Naive thymus-derived CD4-positive, alpha-beta T cell (primary cell): ENCODE measurements at places on chromosomes 7 and 10. TPM values are rescaled to one million over a fixed set of nuclear protein-coding genes. Genes with fewer than 3 reads are reported as not detected.
A peak's percentile ranks its signal among the peaks of the same experiment; 100 is the strongest.

The CFTR gene
- not detected for total RNA-seq

The PDE1C gene
- not detected for total RNA-seq

The NANOS1 gene
- total RNA-seq = 0.19 TPM

The IMPDH1 gene
- 40.0 TPM for total RNA-seq

The AEBP1 gene
- total RNA-seq = 33.1 TPM

The C10orf105 gene
- total RNA-seq = 1.0 TPM

The PRPS1L1 gene
- not detected for total RNA-seq

The ENO4 gene
- not detected for total RNA-seq

The RELN gene
- not detected for total RNA-seq

The ECHDC3 gene
- not detected for total RNA-seq

The FANK1 gene
- 0.35 TPM for total RNA-seq

The STAMBPL1 gene
- total RNA-seq = 39.3 TPM

The SPDYE3 gene
- not detected for total RNA-seq

The CRTAC1 gene
- not detected for total RNA-seq

The TEX47 gene
- total RNA-seq = not detected in 2 replicates

The BMPER gene
- not detected in 2 replicates for total RNA-seq

DNA sequence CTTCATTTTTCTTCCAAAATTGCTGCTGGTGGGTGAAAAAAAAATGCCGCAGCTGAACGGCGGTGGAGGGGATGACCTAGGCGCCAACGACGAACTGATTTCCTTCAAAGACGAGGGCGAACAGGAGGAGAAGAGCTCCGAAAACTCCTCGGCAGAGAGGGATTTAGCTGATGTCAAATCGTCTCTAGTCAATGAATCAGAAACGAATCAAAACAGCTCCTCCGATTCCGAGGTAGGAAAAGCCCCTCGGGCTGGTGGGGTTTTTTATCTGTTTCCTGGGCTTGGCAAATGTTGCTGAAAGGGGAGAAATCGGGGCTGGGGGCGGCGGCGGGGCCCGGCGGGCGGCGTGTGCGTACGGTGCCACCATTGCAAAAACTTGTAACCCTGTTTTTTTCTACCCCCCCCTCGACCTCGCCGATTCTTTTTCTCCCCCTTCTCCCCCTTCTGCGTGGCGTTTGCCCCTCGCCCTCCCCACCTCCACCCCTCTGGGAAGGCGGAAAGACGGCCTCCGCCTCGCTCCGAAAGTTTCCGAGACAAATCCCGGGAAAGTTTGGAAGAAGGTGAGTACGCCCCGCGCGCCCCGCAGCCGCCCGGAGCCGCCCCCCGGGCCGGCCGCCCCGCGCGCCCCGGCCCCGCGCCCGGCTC, 789 bp downstream of the TCF7L2 start:
- peak; percentile 30 for DNase-seq

- peak; percentile 32 for DNase-seq
These were observed 134.5 kb downstream of the NRBF2 start for GRCh38 chr10:63267414-63268148.

GRCh38 chr10:14476641-14477407, 146.1 kb upstream of the FRMD4A start:
- DNase-seq = no peak

GRCh38 chr7:26910221-26910620, 45.8 kb upstream of the SKAP2 start:
- DNase-seq = no peak

DNA sequence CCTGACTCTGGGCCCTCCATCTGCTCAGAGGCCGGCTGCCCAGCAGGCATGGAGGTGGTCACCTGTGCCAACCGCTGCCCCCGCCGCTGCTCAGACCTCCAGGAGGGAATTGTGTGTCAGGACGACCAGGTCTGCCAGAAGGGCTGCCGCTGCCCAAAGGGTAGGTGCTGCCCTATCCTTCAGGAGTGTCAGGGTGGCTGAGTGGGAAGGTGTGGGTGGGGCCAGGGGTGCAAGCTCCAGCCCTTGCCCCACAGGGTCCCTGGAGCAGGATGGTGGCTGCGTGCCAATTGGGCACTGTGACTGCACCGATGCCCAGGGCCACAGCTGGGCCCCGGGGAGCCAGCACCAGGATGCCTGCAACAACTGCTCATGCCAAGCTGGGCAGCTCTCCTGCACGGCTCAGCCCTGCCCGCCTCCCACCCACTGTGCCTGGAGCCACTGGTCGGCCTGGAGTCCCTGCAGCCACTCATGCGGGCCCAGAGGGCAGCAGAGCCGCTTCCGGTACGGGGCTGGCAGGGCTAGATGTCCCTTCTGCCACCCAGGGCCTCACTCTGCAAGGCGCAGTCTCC, 17.5 kb upstream of the ZNF862 start:
- no peak for DNase-seq

GRCh38 chr10:32244011-32244410, 102.9 kb downstream of the EPC1 start:
- no peak for DNase-seq

DNA sequence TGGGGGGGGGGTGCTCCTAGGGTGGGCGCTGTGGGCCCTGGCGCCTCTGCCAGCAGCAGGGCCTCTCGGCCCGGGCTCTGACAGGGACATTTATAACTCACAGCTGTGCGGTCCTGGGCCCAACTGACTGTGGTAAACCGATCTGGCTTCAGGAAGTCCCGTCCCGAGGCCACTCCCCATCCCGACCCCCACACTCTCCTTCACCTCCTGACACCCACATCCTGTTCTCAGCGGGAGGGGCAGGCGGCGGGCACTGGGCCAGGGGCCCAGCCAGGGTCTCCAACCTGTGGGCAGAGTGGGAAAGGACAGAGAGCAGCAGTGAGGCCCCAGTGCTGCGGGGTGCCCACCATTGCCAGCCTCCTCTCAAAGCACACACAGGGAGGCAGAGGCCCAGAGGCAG, 69.1 kb downstream of the ZMIZ1 start:
- no peak for DNase-seq

- no peak for DNase-seq
These were observed 27.5 kb downstream of the AP3M1 start for GRCh38 chr10:74123081-74123480.

- DNase-seq = no peak
These were observed 21.2 kb upstream of the PRKAG2 start for GRCh38 chr7:151897951-151898686.

GRCh38 chr10:61039868-61040267, 95.9 kb upstream of the RHOBTB1 start:
- DNase-seq = no peak

- DNase-seq = no peak
These were observed 266.0 kb downstream of the BBS9 start for GRCh38 chr7:33395340-33395739.

DNA sequence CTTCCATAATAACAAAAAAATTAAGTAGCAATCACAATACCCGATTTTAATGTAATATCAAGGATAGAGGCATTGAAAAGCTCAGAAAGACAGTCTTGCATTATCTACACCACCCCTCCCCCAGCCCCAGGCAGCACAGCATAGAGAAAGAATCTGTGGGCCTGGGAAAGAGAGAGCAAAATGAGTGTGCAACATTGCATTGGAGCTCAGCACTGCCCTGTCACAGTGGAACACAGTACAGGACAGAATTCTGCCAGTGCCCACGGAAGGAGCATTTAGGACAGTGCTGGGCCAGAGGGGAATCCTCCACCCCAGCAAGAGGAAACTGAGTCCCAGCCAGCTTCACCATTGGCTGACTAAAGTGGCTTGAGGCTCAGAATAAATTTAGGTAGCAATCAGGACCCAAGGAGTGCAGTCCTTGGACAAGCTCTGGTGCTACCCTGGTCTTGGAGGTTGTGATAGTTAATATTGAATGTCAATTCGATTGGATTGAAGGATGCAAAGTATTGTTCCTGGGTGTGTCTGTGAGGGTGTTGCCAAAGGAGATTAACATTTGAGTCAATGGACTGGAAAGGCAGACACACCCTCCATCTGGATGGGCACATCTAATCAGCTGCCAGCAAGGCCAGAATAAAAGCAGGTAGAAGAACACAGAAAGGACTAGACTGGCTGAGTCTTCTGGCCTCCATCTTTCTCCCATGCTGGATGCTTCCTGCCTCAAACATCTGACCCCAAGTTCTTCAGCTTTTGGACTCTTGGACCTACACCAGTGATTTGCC, 234.4 kb downstream of the ANK3 start:
- no peak for DNase-seq

DNA sequence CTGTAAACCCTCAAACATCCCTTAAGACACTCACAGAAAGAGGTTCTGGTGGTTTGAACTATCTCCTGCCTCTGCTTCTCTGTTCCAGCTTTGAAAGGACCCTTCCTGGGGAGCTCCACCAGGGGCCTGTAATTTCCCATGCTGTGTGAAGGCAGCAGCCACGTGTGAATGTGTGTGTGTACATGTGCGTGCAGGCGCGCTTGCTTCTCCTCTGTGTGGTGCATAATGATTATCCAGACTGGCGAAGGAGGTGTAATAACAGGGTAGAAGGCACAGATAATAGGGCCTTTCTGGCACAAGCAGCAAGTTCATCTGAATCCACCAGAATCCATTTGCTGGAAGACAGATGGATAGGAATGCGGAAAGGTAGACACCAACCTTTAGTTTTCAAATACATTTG, 466.5 kb downstream of the GRID1 start:
- no peak for DNase-seq

GRCh38 chr10:17116193-17116592, 13.4 kb downstream of the CUBN start:
- DNase-seq = no peak

DNA sequence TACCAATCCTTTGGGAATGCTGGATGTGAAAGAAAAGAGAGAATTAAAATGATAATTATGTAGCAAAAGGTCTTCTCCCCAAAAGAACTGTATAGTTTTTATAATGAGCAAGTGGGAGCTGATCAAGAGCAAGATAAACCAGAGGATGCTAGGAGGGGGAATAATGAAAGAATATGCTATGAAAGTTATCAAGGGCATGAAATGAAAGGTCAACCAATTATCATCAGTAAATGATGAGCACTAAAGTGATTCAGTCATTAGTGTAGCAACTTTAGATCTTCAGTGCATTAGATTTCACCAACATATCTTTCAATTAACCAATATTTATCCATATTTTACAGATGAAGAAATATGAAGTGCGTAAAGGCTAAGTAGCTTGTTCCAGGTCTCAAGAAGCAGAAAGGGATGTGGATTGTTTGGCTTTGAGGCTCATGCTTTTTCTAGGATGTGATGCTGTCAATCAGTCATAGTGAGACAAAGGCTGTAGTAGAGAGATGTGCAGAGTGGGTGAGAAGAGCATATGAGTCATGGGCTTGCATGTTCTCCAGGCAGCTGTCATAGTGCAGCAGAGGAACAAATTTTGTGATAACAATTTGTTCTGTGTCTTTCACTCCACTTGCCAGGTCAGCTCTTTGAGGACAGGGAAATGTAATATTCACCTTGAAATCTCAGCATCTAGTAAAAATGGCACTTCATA, 5.7 kb upstream of the OR2F2 start:
- DNase-seq = no peak

GRCh38 chr10:69504576-69505250, 53.4 kb downstream of the TSPAN15 start:
- no peak for DNase-seq

DNA sequence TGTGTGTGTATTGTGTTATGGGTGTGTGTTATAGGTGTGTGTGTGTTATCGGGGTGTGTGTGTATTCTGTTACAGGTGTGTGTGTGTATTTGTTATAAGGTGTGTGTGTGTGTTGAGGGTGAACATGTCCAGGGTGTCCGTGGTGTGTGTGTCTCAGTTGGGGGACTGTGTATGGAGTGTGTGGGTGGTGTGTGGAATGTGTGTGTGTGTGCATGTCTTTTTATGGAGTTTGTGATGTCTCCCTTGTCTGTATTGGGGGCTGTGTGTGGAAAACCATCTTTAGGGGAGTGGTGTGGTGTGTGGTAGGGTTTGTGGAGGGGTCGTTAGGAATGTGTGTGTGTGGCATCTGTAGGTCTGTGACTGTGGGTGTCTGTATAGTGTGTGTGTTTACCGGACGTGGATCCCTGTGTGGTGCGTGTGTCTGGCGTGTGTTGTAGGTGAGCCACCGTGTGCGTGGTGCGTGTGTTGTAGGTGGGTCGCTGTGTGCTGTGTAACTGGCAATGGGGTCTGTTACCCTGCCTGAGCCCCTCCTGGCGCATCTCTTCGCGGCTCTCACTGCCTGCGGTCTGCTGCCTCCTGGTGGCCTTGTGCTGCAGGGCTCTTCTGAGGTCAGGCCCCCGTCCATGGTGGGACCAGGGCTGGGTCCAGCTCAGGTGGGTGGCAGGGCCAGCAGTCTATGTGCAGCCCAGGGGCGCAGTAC, 61.7 kb downstream of the PALD1 start:
- no peak for DNase-seq

- no peak for DNase-seq
These were observed at the start of gene TRPV5 for GRCh38 chr7:142933624-142934023. TSS of gene TRPV5 (minus strand) at chr7:142933746. CDS start at chr7:142933459, 287 bp downstream.

DNA sequence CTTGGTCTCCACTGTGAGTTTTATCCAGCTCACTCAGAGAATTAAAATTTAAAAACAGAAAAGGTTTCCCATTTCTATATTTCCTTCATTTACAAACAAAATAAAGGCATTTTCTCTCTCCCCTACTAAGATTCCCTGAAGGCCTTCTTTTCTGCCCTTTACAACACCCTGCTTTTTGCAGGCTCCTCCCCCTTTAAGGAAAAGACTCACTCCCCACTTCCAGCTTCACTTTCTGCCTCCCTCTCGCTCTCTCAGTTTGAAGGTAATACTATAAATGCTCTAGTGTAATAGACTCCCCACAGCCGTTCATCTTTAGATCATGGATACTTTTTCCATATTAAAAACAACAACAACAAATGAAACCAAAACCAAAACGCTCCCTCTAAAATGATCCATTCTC, 53.3 kb downstream of the CDHR3 start:
- no peak for DNase-seq

DNA sequence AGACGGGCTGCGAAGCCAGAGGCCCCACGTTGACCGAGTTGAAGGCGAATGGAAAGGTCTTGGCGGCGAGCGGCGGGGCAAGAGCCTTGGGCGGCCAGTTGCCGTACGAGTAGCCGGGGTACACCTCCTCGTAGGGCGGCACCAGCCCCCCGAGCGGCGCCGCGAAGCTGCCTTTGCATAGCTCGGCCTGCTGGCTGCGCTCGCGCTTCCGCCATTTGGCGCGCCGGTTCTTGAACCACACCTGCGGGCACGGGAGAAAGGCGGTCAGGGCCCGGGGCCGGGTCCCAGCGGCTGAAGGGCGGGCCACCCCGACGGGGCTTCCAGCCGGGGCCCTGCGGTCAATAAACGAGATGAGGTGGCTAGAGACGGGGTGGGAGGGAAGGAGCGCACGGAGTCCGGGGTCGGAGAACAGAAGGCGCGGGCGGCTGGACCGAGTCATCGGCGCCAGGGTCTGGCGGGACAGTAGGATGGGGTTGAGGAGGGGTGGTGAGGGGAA, 4.8 kb downstream of the ELOVL3 start:
- peak; percentile 36 for DNase-seq

GRCh38 chr10:62095181-62096122, 173.2 kb downstream of the RTKN2 start:
- DNase-seq = no peak
